ENCODE measurements at places on chromosomes 7 and 10.
A peak's percentile ranks its signal among the peaks of the same experiment; 100 is the strongest.

DNA sequence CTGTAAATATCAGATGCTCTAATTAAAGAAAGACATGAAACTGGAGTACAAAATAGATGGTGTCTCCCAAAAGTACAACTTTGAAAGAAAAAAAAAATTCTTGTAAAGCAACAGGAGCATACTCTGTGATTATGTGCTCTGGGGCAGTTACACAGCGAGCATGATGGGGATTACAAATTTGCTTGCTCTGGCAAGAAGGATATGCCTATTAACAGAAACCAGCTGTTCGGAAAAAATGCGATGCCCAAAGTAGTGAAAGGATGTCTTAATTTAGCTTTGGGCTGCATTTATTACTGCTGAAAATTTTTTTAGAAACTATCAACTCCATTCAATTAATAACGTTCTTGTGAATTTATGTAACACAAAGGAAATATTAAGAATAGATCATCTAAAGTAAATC, 256.9 kb upstream of the TPK1 start:
- DNase-seq: no peak

DNA sequence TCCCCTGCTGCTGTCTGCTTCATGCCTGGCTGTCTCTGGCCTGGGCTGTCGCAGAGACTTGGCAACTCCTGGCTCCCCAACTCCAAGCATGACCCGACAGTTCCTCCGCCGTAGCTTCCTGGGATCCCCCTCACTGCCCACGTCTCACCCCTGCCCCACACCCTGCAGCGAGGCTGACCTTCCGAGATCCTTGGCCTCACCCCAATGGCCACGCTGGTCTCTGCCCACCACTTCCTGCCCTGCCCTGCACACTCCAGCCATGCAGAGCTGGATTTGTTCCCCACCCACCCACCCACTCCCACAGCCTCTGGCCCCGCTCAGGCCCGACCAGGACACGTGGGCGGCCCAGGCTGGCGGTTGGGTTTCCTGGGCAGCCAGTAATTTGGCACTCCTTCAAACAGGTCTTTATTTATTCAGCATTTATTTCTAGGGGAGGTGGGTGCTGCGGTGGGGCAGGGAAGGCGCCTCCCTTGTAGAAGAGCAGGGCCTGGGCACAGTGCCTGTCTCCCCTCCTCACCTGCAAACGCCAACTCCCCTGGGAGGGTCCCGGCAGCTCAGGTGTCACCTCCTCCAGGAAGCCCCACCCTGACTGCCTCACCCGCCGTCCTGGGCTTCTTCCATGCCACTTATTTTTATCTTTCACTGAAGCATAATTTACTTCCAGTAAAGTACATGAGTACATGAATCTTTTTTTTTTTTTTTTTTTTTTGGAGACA, 25.5 kb downstream of the GTF2IRD1 start:
- no peak for DNase-seq

DNA sequence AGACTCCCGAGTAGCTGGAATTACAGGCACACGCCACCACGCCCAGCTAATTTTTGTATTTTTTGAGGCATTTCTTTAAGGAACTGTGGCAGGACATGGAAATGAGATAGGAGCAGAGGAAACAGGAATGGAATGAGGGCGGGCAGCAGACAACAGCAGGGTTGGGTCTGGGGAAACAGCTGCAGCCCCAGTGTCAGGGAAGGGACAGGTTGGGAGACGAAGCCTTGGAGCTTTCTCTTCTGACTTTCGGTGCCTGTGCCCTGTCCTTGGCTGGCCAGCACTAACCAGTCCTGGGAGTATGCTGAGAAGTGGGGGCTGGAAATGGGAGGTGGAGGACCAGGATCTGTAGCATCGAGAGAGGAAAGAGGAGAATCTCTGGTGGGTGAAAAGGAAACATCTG, 47.4 kb downstream of the ATOH7 start:
- no peak for DNase-seq

DNA sequence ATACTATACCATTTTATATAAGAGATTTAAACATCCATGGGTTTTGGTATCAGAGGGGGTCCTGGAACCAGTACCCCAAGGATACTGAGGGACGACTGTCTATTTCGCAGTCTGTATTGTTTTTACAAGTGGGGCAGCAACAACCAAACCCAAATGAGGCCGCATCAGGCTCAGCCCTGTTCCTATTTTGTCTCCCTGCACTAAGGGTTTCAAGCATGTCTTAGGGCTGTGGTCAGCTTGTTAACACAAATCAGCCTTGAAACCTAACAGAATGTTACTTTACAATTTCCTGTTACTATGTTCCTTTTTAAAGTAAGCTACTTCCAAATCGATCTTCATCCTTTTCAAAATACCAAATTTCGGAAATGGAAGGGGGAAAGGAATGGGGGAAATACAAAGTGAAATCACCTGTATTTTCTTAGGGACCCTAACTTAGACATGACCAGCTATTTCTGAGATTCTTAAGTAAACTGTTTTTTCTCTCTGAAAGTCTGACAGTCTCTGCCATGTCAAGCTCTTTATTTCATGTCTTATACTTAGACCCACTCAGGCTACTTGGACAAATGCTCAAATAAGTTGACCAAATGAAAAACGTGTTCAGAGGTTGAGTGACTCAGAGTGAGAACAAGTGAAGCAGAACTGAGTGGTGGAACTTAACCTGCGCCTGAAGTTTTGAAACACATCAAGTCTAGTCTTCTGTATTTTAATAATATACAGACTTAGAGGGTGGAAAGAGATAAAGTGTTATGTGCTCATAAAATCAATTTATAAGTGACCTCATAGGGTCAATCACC, 75.8 kb downstream of the C1GALT1 start:
- DNase-seq: peak; percentile 20

GRCh38 chr10:86658261-86658741, 4.0 kb downstream of the OPN4 start:
- no peak for DNase-seq

GRCh38 chr10:98077223-98077622, 46.8 kb upstream of the CRTAC1 start:
- DNase-seq: no peak

DNA sequence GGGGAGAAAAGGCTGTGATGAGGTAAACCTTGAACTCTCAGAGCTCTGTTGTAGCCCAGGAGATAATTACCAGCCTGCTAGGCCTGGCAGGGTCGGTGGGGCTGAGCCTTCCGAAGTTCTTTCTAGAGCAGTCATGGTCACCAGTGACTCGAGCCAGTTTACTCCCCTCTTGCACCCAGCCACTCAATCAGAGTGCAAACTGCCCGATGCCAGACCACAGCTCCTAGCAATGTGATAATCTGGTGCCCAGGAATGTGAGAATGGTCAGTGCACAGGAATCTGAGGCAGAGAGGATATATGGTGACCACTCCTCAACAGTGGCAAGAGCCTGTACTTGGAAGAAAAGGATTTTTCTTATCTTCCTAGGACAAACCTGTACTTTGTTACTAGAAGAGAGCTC, 46.4 kb upstream of the KMT2E start:
- no peak for DNase-seq

GRCh38 chr10:89921403-89921802, 220.0 kb downstream of the KIF20B start:
- no peak for DNase-seq

DNA sequence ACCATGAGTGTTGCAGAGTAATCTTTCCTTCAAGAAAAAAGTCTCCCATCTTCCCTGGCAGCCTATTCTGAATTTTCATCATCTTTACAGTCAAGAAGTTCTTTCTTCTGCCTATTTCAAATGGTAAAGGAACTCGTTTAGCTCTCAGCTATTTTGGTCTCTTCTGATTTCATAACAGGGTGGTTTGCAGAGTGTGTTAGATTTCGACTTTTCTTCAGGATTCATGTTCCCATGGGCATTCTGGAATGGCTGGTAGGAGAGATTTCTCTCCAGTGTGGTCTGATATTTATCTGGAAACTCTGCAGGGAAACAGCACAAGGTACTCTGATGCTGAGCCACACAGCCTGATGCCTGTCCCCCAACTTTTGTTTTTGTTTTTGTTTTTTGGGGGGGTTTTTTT, 111.1 kb upstream of the FAM171A1 start:
- no peak for DNase-seq

DNA sequence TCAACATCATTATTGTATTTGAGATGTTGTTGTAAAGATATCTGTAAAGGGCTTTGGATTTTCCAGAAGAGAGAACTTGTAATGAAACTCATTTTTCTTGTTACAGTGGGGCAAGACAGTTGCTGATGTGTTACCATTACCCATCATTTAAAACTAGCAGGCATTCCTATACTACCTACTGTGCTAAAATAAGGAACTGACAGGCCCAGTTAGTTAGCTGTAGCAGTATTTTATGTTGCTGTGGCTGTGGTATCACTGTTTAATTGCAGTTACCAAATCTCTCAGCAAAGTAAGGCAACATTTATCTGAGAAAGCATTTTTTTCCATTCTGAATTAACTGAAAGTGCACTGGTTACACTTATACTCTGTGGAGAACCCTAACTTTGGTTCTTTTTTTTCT, 9.9 kb downstream of the ST7 start:
- no peak for DNase-seq

DNA sequence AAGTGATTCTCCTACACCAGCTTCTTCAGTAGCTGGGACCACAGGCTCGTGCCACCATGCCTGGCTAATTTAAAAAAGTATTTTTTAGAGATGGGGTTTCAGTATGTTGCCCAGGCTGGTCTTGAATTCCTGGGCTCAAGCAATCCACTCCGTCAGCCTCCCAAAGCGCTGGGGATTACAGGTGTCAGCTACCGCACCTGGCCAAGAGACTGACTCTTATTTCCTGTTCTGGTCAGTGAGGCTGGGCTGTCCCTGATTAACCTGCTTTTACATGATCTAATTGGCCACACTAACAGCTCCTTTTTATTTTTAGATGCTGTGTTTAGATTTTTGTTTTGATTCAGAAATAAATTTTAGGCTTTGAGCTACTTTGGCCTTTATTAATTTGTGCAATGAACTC, 203.9 kb downstream of the NXPH1 start:
- no peak for DNase-seq

- no peak for DNase-seq
These were observed 223.5 kb downstream of the GLRX3 start for GRCh38 chr10:130359711-130360110.

DNA sequence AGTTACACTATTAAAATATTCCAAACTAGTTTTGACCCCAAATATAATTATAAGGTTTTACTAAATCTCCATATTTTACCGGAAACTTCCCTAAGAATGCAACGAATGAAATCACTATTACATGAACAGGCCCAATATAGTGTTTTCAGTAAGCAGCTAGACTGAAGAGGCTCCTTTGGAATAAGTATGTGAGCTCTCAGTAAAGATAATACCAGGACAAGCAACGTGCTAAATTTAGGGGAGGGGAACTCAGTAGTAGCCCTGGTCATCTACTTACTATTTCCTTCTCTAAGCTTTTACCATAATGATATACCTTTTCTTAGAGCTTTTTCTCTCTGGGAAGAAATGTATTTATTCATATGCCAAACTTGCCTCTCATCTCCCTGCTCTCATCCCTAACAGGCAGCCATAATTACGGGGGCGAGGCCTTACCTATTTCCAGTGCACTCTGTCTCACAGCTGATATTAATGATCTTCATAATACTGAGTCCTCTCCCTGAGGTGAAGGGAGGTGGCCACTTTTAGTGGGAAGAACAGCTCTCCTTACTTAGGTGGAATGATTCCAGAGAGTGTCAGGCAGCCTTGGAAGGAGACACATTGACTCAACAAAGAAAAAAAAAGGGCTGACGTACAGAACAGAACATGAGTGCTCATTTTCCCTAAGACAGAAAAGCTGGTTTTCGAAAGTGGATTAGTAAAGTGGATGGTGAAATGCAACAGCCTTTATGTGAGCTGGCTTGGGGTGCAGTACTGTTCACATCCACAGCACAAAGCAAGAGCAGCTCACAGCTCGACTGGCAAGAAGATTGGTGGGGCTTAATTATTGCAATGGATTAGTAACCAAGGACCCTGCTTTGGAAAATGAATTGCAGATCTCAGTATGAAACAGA, 165.4 kb downstream of the GLI3 start:
- no peak for DNase-seq

DNA sequence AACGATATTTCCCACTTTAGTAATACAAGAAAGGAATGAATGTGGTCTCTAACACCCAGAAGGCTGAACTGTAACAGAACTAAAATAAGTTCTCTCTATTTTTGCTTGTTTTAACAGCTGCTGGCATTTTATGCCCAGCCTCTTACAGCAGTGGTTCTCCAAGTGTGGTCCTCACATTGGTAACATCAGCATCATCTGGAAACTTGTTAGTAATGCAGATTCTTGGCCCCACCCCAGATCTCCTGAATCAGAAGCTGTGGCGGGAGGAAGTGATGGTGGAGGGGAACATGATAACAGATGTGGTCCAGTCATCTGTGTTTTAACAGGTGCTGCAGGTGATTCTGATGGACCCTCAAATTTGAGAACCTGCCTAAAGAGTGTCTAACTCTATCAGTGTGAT, 170.1 kb downstream of the TMEM26 start:
- peak; percentile 6 for DNase-seq

- no peak for DNase-seq
These were observed 223.5 kb downstream of the DNAJB6 start for GRCh38 chr7:157560258-157560654.

- DNase-seq: no peak
These were observed 73.8 kb upstream of the SLF2 start for GRCh38 chr10:100838986-100839385.

- DNase-seq: no peak
These were observed 121.4 kb upstream of the MKI67 start for GRCh38 chr10:128247576-128247975.

DNA sequence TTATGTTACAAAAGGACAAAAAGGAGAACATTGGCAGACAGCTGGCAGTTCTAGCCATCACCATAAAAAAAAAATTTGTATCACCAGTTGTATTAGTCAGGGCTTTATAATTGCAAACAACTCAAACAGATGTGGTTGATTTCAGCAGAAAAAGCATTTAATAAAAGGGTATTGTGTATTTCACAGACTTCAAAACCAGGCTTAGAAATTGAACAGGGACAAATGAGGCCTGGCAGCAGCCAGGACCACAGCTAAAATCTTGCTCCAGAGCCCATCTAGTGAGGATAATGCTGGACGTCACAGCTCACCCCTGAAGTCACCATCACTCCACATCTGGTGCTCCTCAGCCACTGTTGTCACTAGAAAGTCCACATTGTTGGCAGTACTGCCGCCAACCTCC, 52.9 kb upstream of the CALD1 start:
- no peak for DNase-seq

DNA sequence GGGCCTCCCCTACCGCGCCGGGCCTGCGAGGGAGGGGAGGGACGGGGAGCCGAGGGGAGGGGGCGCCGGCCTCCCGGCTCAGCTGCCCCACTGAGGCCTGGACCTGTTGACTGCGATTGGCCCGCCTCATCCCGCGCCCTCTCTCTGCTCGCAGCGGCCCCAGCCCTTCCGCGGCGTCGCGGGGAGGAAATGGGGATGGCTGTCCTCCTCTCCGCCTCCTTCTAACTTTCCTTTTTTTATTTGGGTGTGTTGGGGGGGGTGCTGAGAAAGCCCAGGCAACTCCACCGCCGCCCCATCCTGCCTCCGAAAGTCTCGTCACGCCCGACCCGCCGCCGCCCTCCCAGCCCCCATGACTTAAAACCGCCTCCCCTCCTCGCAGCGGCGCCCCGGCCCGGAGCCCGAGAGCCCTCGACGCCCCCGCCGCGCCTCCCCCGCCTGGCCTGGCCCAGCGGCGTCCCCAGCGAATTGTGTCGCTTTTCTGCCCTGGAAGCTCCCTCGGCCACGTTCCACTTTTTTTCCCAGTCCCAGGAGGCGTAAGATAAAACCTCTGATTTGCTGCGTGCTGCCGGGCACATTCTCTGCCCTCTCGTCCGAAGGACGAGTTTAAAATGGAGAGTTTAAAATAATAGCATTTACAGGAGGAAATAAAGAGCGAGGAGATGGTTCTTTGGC, 842 bp upstream of the SKIDA1 start:
- peak; percentile 70 for DNase-seq
